ENCODE measurements at places on chromosomes 2 and 18. TPM values are rescaled to one million over a fixed set of nuclear protein-coding genes. Genes with fewer than 3 reads are reported as not detected.

DNA sequence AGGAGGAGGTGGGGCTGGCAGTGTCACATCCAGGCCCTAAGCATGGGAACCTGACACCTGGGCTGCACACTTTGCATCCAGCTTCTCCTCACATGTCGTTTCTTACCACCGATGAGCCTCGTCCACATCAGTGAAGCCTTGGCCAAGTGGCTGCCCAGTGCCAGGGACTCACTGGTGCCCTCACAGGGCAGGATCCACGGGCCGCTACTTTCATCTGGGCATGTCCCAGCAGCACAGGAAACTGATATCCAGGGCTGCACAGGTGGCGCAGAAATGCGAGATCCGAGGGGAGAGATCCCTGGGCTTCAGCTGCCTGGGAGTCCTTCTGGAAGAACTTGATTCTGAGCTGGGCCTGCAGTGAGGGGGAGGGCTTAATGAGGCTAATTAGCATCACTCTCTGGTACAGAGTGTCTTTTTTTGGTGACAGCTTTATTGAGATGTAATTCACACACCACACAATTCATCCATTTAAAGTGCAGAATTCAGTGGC, 291.6 kb upstream of the HDAC4 start:
- DNase-seq = no peak

DNA sequence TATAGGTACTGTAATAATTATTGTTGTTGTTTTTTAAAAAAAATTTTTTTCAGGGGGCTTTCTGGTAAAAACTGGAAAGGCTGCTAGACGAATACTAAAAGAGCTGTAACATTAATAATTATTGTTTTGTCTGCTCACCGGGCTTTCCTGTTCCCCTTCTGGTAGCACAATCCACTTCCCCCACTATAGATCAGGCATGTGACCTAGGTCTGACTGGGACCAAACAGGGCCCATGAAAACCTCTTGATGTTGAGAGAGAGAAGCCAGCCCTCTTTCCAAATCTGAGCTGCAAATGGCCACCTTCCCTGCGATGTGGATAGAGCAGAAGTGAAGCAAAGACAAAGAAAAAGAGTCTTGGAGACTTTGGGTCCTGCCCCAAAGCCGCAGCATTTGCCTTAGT, 23.4 kb downstream of the SH2D6 start:
- DNase-seq = no peak

- no peak for DNase-seq
Observed at GRCh38 chr2:196459539-196459938, 180.0 kb upstream of the CCDC150 start.

DNA sequence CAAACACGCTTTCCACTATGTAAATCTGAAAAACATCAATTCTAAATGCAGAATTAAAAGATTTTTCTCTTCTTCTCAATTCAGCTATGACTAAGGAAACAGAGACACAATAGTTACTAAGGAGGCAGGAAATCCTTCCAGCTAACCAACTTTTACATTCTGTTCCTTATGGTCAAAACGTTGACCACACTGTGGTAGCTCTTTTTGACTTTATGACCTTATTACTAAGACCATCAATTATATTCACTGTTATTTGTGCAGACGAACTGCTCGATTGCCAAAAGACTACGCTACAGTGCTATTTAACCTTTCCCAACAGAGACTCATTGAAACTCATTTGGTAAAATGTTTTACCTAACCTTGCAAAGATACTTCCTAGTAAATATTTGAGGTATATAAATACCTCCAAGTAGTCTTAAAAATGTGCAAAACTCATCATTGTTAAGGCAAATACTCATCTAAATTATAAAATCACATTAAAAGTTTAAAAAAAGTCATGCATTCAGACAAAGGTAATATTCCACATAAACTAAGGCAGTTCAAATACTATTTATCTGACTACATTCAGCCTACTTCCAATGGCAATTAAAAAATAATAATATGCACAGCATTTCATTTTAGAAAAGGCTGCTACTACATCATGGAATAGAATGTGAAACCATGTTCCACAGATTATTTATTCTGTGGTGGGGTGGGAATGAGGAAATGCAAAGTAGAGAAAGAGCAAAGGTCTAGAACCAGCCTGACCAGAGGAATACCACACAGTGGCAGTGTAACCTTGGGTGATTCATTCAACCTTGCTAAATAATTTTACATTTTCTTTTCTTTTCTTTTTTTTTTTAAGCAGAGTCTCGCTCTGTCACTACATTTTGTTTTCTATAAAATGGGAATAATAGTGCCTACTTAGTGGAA, 139.9 kb downstream of the THADA start:
- DNase-seq = no peak

DNA sequence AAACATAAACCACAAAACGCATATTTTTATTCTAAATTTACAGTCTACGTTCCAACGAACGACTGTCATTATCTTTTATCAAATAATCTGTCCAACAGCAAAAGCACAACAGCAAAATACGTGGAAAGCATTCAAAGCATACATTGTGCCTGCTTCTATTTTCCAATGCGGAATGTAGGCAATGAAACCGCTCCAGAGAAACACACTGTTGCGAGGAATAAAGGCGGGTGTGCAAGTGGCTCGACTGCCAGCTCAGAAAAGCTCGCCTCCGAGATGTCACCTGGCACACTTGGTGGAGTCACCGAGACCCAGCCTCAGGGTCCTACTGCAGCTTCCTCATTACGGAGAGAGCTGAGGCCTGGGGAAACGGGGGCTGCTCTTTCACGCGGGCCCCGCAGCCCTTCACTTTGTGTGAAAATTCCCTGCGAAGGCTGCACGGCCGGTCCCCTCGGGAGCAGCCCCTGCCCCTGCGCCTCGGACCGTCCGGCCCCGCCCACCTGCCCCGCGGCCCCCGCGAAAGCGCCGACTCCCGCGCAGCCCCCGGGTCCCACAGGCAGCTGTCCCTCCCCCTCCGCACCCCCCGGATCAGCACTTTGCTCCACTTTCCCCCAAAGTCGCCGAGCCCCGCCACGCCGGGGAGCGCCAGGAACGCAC, 752 bp downstream of the MGAT4A start:
- peak; percentile 28 for DNase-seq

GRCh38 chr2:230602562-230603230, 109.9 kb upstream of the CAB39 start:
- no peak for DNase-seq

- no peak for DNase-seq
Observed at GRCh38 chr18:58532298-58532697, 96.6 kb downstream of the ALPK2 start.

DNA sequence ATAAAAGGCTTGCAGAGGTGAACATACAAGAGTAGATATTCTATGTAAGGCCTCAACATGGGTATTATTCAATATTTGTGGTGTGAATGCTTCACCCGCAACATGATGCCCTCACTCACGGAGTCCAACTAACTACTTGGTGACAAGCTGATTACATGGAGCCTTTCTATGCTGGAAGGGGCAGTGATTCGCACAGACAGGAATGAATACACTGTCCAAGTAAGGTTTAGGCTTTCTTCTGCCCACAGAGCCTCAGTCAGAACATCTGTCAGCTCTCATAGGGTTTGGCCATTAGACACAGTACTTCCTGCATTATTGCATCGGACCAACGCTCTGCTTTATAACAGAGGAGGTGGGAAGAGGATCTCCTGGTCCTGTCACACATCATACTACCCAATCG, 80.3 kb upstream of the SLC35G4 start:
- DNase-seq = no peak

GRCh38 chr2:62304429-62305417, 108.8 kb downstream of the B3GNT2 start:
- peak; percentile 38 for DNase-seq

Gene MARCHF7
- total RNA-seq = 109 TPM
